Upper lobe of left lung (tissue), 6 donors: ENCODE measurements at places on chromosomes 11 and 22. TPM values are rescaled to one million over a fixed set of nuclear protein-coding genes. Genes with fewer than 3 reads are reported as not detected.

The CSNK2A3 gene
- 7.5 TPM for total RNA-seq

GRCh38 chr11:40139066-40139465 is 1320.4 kb downstream of the LRRC4C start:
- DNase-seq = no peak

The SVIP gene
- total RNA-seq = 16.0 TPM

The GRAP2 gene
- 5.5 TPM for total RNA-seq

DNA sequence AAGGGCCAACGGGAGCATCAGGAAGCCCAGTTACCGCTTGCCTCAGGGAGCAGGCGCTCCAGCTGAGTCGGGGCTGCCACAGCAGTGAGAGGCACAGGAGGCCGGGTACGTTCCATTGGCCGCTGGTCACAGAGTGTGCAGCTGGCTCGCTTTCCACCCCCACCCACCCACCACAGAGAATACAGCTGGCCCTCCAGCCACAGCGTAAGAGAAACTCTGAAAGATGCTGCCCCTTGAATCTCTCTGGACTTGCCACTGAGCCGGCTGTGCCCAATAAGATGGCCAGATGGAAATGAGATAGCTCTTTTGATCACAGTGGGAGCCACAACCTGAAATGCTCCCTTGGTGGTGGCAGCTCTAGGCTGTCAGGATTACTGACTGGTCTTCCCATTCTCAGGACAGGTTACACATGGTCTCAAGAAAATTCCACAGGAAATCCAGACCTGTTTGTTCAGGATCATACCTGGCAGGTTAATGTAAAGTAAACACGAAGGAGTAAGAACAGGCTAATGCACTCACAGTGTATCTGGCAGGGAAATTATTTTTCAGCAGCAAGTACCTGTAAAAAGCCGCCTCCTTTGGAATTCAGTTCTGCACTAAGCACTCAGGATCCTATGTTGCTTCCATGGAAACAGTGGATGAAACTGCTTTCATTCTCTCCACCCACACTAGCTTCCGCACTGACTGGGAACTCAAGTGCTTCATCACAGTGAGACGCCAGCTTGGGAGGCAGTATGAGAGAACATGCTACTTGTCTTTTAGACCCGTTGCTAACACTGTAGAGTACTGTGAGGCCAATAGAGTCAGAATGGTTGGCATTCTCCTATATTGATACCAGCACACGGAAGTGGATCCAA is 16.5 kb downstream of the SIAE start:
- DNase-seq = peak; percentile 37

The DEFB108B gene
- not detected for total RNA-seq

- DNase-seq = peak; percentile 66
Observed at GRCh38 chr11:66850588-66851238, 6.2 kb upstream of the LRFN4 start.

DNA sequence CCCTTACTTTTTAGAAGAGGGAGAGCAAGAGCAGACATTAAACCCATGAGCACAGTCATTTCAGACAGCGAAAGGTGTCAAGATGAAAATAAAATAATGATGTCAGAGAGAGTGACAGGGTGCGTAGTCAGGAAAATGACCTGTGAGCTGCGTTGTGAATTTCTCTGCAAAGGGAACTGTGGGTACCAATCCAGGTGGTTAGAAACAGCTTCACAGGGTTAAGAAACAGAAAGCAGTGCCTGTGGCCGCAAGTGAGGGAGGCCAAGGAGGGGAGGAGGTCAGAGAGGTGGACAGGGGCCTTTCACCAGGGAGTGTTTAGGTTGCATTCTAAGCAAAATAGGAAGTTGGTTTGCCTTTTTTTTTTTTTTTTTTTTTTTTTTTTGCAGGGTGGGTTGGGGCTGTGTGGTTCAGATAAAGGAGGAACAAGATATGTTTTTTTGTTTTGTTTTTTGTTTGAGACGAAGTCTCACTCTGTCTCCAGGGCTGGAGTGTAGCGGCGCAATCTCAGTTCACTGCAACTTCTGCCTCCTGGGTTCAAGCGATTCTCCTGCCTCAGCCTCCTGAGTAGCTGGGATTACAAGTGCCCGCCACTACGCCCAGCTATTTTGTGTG is 7.9 kb downstream of the TIGD3 start:
- DNase-seq = no peak

DNA sequence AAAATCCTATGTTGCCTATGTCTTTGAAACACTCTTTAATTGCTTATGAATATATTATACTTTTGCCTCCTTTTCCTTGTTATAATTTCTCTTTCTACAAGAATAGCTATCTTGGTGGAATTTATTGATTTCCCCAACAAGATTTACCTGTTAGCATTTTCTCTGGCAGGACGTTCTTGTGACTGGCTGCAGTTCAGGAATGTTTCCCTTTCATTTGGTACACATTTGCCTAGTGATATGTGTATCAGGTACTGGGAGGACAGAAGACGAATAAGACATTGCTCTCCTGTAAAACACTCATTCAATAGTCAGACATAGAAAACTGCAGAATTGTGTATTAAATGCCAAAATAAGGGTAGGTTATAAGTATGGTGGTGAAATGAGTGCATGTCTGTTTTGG is 279.9 kb downstream of the FAT3 start:
- no peak for DNase-seq

The RBMXL2 gene
- not detected for total RNA-seq

The COPB1 gene
- 89.8 TPM for total RNA-seq

- no peak for DNase-seq
Observed at GRCh38 chr22:44691796-44692661, 10.0 kb upstream of the PRR5 start.

The FERMT3 gene
- total RNA-seq = 73.5 TPM

The PGA4 gene
- total RNA-seq = not detected

The KDM4D gene
- total RNA-seq = 0.57 TPM

DNA sequence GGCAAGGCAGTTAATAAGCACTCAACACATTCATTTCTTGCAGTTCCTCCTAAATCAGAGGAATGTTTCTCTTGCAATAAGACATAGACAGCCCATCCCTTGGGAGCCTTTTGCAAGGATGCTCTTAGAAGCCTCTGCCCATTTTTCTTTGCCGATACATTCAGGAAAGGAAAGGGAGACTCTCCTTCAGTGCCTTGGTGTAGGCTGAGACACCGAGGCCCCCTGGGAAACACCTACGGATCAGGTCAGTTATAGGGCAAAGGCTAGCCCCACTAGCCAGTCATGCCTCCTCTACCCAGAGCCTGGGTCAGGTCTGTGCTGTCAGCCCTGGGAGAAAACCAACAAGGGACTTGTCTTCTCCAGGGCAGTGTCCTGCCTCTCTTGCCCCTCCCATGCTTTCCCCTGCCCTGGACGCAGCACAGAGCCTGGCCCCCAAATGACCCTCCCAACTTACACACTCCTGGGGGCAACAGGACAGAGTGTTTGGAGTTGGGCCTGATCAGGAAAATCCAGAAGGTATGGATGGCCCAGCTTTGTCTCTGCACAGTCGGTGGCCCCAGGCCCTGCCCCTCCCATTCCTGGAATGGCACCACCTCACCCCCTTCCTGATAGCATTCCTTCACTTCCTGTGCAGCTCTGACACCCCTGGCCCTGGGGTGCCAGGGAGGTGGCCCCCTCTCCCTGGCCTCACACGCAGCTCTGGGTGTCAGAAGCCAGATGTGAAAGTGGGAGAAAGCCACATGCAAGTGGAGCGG is 18.3 kb downstream of the ANKK1 start:
- DNase-seq = no peak

The TOM1 gene
- total RNA-seq = 194 TPM

The GSTT4 gene
- total RNA-seq = not detected

DNA sequence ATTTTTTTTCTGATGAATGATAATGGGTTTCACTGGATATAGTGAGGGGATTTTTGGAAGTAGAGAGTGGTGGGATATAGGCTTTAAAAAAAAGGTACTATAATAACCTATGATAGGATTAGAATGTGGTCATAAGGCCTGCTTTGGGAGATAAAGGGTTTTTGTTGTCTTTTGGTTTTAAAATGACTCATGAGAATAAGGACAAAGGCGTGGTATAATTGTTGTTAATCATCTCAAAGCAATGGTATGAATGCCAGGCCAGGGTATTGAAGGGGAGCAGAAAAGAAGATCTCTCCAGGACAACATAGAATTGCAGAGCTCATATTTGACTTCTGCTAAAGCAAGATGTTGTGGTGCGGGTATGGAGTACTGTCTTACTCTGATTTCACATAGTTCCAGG is 579.4 kb downstream of the JRKL start:
- DNase-seq = no peak

GRCh38 chr11:43367382-43368178 is 8.9 kb downstream of the TTC17 start:
- no peak for DNase-seq

- DNase-seq = no peak
Observed at GRCh38 chr11:122074022-122074421, 42.0 kb downstream of the BLID start.

DNA sequence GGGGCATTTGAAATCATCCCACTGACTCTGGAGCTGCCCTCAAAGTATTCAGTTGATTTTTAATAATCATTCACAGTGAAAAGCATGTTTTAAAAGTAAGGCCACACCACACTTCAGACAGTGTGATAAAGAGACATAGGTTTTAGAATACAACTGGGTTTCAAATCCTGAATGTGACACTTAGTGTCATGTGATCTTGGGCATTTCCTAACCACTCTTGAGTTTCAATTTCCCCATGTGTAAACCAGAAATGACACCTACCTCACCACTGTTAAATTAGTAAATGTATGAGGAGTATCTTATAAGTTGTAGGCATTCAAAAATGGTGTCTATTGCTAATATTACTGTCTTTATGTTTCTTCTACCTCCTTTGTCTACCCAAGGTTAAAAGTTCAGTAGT is 5.4 kb downstream of the TMEM123 start:
- no peak for DNase-seq

- DNase-seq = no peak
Observed at GRCh38 chr11:2886191-2886894, 768 bp upstream of the CDKN1C start.

The OR5T2 gene
- total RNA-seq = not detected

GRCh38 chr11:106397787-106398501 is 320.5 kb downstream of the AASDHPPT start:
- DNase-seq = no peak

DNA sequence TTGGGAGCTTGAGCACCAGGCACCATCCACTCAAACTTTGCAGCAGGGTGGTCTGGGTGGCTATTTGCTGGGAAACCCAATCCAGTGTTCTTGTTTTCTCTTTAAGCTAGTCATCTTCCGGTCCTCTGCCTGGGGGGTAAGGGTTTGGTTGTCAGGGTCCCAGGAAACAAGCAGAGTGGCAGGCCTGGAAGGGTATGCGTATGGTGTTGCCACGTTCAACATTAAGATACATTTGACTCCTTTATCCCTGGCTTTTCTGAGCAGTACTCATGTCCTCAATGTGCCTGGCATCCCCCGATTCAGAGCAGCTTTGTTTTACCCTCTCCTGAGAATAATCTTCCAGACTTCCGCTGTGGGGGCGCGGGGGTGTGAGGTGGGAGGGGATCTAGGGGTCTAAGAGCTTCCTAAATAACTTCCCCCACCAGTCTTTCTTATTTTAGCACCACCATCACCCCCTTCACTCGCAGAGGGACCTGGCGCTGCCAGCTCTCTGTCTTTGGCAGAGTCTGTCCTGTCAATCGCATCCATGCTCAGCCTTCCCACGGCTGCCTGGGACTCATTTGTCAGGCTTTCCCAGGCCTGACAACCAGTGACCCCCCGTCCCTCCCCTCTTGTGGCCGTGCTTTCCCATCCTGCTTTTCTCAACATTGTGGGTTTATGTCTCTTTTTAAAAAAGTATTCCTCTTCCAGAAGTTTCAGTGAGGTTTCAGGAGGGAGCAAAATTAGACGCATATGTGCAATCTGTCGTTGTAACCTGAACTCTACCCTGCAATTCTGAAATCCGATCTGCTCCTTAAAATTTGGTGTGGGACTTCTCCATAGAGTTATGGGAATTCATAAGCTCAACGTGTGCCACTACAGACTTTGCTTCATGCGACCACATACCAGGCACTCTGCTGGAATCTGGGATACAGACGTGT is 27.0 kb upstream of the RBFOX2 start:
- DNase-seq = no peak

The SYT9 gene
- 0.27 TPM for total RNA-seq

DNA sequence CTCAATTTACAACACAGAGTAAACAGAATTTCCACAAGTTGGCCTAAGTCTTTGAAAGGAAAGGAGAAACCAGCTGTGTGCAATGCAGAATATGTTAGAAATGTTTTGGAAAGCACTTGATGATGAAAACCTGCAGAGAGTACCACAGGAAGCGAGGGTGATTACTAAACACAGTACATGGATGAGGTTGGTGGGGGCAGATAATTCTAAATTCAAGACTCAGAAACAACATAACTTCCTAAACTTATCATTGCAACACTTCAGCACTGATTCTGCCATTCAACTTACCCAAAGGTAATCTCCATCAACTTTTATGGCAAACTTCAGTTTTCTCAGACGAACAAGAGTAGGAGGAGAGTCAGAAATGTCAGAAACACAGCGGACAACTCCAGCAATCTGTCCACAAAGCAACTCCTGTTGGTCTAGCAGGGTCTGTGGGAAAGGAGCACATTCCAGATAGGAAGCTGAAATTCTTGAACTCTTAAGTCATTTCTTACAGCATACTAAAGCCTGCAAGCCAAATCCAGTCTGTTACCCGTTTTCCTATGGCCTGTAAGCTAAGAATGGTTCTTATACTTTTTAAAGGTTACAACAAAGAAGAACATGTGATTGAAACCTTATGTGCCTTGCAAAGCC is 6.8 kb downstream of the HPS4 start:
- no peak for DNase-seq

GRCh38 chr11:67450796-67451657 is 1.5 kb downstream of the GPR152 start:
- DNase-seq = peak; percentile 76

DNA sequence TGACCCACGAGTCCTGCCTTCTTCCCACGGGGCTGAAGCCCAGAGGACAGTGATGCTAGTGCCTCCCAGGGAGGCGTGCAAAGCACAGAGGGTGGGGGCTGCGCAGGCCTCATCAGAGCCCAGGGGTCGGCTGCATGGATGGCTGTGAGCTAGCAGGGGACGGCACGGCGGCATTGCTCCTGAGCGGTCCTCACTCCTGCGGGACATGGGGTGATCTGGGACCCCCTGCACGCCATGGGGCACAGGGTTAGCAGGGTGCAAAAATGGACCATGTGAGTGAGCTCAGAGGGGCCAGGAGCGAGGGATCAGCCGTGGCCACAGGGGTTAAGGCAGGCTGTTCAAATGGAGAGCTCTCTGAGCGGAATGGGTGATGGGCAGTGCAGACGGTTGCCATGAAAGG is 138.3 kb downstream of the SNX19 start:
- no peak for DNase-seq

GRCh38 chr22:38935023-38935422 is 22.4 kb upstream of the APOBEC3A start:
- peak; percentile 86 for DNase-seq

DNA sequence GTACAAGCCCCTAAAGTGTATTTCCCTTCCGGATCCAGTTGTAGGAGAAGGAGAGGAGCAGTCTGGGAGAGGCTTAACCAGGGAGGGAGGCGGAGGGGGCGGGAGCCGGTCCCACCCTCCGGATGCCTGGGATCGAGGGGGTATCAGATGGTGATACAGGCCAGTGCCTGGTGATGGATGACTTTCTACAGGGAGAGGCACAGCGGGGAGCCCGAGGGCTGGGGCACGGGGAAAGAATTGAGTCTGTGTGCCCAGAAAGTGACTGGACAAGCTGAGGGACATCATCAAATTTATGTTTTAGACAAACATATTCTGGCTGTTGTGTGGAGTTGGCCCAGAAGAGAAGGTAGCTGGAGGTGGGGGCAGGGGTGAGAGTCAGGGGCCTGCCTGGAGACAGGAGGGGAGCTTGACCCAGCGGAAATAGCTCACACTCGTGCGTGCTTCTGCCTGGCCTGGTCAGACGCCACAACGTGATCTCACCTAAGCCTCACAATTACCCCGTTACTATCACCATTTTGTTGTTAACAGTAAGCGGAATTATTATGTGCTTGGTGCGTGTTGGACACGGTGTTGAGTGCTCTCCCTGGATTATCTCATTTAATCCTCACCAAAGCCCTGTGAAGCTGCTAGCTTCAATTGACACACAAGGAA is 42.4 kb downstream of the AMPD3 start:
- DNase-seq = no peak
